ENCODE measurements at places on chromosomes 6 and 20.
A peak's percentile ranks its signal among the peaks of the same experiment; 100 is the strongest.

GRCh38 chr6:99882128-99882702 lies 111.8 kb downstream of the MCHR2 start:
- DNase-seq, result no peak

- DNase-seq, result no peak
Measured at GRCh38 chr20:57450419-57450818, 59.2 kb downstream of the RBM38 start.

DNA sequence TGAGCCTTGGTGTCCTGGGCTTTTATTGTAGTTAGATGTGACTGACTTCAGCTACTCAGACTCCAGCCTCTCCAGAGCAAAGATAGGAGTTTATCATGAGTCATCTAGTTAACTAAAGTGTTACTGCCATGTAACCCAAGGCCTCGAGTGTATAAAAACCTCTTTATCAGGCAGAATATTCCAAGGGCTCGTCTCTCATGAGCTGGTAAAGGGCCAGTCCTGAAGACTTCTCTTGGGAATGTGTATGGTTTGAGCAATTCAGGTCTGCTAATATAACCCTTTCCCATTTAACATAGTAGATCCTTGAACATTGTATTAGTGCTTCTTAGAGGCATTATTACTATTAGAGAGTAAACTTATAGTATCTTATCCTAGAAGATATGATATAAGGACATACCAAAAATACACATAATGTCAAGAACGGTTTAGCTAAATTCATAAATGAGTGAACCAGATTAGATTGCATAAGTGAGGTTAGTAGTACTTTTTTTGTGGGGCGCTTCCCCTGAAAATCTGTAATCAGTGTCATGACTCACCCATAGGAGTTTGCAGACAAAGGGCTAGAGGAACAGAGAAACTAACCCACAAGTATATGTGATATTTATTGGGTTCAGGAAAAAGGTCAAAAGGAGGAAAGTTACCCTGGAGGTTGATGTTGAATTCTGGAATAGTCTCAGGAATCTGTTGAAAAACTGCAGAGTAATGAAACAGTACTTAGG lies 16.0 kb downstream of the DSE start:
- peak; percentile 86 for DNase-seq

DNA sequence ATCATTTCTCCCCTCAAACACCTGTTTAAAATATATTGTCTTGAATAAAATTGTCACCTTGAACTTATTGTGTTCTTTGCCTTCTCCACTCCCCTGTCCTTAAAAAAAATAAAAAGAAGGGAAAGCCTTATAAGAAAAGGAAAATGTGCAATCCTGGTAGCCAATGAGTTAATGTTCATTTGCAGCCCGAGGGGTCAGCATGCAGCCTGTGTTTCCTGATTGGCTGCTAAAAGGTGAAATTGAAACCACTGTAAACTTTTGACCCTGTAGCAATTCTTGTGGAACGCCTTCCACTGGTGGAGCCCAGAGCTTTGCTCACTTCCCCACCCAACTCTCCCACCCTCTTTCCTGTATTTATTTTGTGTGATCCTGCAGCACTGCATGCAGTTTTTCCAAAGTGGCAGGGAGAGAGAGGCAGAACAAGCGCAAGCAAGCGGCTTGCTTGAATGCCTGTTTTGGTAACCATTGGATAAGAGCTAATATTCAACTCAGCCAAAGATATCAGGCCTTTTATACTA lies 74.9 kb downstream of the NCOA3 start:
- peak; percentile 89 for DNase-seq

GRCh38 chr6:149160943-149161342 lies 156.6 kb upstream of the TAB2 start:
- no peak for DNase-seq

- peak; percentile 86 for DNase-seq
Measured at GRCh38 chr20:35791821-35792220, 20.0 kb downstream of the PHF20 start.

DNA sequence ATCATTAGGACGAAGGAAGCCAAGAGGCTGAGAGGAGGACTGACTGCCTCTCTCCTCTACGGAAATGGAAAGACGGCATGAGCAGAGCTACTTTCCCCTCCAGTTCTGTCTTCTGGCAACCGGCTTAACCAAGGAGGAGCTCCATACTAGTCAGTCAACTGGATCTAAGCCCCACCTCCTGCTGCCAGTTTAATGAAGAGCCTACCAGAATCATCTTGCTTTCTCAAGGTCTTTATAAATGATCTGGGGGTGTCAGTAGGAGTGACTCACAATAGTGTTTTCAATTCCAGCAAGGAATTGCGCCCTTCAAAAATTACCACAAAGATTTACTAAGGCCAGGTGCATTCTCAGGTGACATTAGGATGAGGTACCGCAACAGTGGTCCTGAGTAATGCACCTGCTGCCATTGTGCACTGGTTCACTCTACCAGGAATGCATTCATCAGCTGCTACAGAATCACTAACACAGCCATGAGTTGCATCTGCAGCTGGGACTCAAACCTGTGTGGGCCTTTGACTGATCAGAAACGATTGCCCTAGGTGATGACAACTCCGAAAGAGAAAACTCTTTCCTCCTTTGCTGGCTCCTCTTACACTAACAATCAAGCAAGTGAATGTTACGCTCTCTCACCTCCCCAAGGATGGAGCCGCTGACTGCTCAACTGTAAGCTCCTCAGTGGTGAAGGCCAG lies 2.8 kb downstream of the UQCC2 start:
- DNase-seq, result no peak

DNA sequence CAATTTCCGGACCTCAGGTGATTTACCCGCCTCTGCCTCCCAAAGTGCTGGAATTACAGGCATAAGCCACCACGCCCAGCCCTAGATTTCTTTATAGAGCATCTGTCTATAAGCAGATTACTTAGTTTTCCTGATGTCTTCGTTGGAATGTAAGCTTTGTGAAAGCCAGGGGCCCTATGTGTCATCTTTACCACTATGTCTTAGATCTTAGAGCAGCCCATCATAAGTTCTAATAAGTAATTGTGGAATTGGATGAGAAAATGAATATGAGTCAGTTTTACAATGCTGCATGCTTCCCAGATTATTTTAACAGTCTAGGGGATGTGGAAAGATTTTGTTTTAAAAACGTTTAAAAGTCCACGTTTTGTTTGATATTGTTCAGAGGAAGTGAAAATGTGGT lies 9.1 kb upstream of the ZBTB2 start:
- peak; percentile 89 for DNase-seq

GRCh38 chr6:163085426-163085825 lies 329.1 kb upstream of the QKI start:
- DNase-seq, result no peak

GRCh38 chr6:131001945-131002660 lies 60.9 kb downstream of the EPB41L2 start:
- DNase-seq, result no peak

DNA sequence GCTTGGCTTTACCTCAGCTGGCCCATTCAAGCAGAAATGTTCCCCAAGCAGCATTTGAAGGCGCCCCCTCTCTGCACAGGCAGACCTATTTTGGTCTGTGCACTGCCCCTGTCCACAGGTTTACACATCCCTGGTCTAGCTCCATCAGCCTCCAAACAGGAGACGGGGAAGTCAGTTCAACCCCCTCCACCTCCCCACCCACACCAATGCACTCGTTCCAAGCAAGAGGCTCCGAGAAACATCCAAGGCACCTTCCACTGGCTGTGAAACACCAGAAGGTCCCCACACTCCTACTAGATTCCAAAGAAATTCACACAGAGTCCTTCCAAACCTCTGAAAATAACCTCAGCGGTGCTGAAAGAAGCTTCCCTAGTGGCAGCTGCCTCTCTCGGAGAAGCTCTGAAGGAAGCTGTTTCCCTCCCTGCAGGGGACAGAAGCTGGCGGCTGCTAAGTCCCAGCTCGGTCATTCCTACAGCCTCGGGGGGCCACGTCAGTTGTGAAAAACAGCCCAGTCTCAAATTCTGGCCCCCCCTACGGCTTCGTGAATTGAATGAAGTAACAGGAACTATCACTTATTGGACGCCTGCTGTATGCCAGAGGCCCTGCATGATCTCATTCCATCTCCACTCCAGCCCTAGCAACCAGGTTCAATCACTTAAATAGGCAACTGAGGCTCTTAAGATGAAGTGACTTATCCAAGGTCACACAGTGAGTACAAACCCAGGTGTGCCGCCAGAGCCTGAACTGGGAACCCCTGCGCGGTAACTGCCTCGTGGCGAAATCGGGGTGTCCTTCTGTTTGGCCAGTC lies 815 bp downstream of the SPATA2 start:
- DNase-seq, result peak; percentile 74
